ENCODE measurements at places on chromosomes 1 and 21.

GRCh38 chr1:221994274-221994698 lies 252.4 kb upstream of the DUSP10 start:
- DNase-seq: no peak

- no peak for DNase-seq
These were observed 24.4 kb downstream of the FAAP20 start for GRCh38 chr1:2170211-2170610.

DNA sequence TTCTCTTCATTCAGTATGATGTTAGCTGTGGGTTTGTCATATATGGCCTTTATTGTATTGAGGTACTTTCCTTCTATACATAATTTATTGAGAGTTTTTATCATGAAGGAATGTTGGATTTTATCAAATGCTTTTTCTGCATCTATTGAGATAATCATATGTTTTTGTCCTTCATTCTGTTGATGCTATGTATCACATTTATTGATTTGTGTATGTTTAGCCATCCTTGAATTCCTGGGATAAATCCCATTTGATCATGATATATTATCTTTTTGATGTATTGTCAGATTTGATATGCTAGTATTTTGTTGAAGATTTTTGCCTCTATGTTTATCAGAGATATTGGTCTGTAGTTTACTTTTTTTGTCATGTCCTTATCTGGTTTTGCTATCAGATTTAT lies 20.9 kb upstream of the GPR161 start:
- no peak for DNase-seq

DNA sequence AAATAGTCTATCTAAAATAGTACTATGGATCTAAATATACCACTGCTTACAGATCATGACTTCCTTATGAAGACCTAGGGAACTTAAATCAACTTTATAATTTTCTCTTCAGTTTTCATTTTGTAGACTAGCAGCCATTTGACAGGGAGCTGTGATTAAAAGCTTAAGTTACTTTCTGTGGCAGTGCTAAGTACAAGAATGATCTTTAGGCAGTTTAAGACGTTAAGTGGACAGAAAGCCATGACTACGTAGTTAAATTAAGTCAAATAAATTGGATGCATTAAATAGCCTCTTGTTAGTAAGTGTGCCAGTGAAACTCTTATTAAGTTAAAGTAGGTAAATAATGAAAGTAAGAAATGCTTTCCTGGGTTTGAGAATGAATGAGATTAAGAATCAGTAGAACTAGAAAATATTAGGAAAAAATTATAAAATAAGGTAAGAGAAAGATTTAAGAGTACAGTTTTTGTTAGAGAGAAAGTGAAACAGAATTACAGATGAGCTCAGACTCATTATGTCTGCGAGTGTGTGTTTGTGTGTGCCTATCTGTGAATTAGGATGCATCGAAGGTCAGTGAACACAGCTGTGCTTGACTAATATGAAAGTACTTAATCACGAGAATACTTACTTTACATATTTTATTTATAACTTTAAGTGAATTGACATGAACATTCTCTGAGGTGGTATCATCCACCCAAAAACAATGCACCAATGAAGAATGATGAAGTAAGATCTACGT lies 336.9 kb downstream of the KCNT2 start:
- no peak for DNase-seq

- DNase-seq: no peak
These were observed 52.3 kb downstream of the BACE2 start for GRCh38 chr21:41220208-41220733.

- DNase-seq: no peak
These were observed 77.4 kb downstream of the ACBD6 start for GRCh38 chr1:180424848-180425457.

GRCh38 chr1:86848654-86849053 lies 65.3 kb downstream of the SELENOF start:
- DNase-seq: no peak

DNA sequence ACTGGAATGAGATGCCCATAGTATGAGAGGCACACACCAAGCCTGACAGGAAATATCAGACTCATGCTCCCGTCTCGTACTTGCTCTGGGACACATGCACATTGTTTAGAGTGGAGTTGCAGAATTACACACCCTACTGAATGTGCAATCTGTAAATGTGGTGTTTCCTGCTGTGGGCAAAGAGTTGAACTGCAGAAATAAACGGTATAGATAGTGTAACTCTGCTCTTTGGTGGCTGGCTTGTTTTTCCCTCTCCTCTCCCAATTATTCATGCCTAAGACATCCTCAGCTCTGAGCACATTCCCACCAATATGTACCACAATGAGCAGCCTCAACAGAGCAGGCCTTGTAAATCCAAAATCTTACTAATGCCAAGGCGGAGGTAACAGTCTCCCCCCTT lies 90.1 kb upstream of the DIRAS3 start:
- no peak for DNase-seq

All from left renal cortex interstitium (tissue), 4 donors.